Stromal cell of bone marrow (primary cell): ENCODE measurements at places on chromosomes 7 and 10.

- DNase-seq, result no peak
These were observed 149.1 kb downstream of the PTPN20 start for GRCh38 chr10:47060356-47060755.

- no peak for DNase-seq
These were observed 29.1 kb downstream of the CBLL1 start for GRCh38 chr7:107773027-107773426.

DNA sequence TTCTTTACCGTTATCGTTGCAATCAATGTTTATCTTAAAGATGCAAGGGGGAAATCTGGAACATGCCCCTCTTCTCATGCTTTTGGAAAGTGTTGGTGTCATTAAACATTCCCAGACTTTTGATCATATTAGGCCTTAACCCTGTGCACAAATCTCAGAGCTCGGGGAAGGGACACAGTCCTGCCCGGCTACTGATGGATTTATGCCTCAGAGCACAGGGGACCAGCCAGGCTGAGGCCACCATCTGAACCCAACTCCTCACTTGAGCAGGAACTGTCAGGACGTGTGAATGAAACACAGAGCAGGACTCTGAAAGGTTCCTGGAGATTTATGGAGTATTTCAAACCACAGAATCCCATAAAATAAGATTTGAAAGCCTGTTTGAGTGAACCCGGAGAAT, 132.0 kb upstream of the CXCL12 start:
- no peak for DNase-seq

DNA sequence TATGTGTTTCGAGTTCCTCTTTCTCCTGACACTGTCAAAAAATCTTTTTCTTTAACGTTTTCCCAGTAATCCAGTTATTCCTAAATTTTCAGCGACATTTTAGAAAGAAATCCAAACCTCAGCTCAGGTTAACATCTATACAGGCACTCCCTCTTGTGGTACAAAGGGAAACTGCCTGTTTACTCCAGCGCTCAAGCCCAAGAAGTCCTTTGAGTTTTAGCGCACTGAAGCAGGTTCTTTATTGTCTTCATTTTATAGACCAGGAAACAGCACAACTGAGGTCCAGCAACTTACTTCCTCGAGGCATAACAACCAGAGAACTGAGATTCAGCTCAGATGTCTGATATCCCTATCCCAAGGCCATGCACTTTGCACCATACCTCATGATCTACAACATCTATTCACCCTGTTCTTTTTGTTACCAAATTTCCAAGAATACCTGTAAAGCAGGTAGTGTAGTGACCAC, 287.2 kb upstream of the MKLN1 start:
- DNase-seq, result peak; percentile 36

- DNase-seq, result no peak
These were observed 102.2 kb upstream of the ANKRD1 start for GRCh38 chr10:91022924-91023699.

DNA sequence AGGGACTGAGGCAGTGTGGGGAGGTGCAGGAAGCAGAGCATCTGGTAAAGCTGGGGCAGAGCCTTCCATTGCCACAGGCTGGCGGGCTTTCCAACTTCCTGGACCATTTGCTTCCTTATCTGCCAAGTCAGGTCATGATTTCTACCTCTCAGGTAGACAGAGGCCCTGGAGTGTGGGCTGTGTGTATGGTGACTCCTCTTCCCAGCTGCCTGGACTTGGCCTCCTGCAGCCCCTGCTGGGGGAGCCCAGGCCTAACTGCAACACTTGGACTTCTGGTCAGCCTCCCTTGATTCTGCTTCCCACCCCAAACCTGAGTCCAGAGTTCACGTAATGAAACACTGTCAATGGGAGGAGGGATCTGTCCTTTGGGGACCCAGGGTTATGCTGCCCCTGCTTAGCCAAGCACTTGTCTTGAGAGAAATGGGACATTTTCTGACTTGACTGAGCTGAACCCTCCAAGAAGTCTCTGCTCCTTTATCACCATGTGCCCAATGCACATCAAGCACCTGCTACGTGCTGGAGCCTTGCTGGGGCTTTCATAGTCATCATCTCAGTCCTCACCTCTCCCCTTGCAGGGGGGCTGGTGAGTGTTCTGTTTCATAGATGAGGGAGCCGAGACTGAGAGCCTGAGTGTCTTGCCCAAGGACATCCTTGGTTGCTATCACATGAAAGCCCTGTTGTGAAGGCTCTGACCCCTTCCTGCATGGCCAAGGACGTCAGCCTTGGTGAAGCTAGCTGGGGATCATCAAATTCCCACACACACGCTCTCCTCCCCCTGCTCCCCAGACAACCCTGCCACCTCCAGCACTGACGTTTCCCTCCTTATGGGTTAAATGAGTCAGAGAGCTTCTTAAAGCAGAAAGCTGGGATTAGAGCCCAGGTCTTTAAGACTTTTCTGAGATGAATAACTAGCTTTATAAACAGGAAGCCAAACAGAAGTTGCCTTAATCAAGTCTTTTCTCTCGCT, 3.4 kb downstream of the CLEC2L start:
- peak; percentile 93 for DNase-seq

GRCh38 chr10:12186323-12186722, 9.4 kb downstream of the NUDT5 start:
- DNase-seq, result no peak

DNA sequence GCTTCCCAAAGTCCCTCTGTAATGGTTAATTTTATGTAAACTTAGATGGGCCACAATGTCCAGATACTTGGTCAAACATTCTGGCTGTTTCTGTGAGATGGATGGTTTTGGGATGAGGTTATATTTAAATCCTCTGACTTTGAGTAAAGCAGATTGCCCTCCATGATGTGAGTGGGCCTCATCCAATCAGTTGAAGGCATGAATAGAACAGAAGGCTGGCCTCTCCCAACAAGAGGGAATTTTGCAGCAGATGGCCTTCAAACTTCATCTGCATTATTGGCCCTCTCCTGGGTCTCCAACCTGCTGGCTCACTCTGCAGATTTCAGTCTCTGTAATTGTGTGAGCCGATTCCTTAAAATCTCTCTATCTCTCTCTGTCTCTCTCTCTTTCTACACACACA, 362.3 kb downstream of the GRID1 start:
- no peak for DNase-seq

DNA sequence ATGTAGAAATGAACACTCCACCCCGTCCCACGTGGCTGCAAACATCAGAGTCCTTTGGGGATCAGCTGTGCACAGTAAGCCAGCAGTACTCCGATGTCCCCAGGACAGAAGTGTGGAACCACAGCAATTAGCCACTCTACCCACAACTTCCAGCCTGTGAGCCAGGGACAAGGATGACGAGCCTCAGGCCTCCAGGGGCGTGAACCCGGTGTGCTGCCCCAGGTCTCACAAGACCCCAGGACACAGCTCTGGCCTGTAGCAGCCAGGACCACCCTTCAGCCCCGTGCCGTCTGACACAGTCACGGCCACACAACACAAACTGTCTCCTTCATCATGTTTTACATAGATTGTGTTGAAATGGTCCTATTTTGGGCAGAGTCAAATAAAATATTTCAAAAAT, 113.0 kb upstream of the DIP2C start:
- DNase-seq, result no peak

DNA sequence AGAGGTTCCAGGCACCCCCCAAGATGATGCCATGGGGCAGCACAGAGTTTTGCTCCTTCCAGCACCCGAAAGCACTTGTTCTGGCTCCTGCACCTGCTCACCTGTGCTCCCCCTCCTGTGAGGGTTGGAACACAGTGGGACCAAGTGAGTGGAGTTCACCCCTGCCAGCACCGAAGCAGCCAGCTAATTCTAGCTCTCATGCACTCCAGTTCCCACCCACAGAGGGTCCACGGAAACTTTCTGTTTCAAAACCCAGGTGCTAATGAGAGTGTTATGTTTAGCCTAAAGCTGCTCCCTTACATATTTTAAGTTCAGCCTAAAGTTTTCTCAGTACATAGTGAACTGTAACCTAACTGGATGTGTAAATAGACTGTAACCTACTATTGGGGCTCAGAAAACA, 42.6 kb upstream of the SLC35G1 start:
- DNase-seq, result no peak

- no peak for DNase-seq
These were observed 434.9 kb downstream of the ADRA2A start for GRCh38 chr10:111511751-111512150.

DNA sequence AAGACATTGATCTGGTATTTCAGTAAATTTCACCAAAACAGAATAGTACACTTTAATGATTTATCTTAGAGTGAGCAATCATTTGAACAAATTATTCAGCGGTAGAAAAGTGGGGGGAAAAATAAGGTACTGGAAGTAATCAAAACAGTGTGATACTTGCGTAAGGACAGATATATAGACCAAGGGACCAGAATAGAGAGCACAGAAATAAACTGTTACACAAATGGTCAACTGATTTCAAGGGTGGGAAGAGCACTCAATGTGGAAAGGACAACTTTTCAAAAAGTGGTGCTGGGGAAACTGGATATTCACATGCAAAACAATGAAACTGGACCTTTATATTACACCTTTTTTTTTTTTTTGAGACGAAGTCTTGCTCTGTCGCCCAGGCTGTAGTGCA, 119.9 kb downstream of the NRBF2 start:
- no peak for DNase-seq

GRCh38 chr7:50426280-50427045, 23.7 kb downstream of the FIGNL1 start:
- no peak for DNase-seq

GRCh38 chr10:71667387-71667752, 52.2 kb downstream of the C10orf105 start:
- no peak for DNase-seq

DNA sequence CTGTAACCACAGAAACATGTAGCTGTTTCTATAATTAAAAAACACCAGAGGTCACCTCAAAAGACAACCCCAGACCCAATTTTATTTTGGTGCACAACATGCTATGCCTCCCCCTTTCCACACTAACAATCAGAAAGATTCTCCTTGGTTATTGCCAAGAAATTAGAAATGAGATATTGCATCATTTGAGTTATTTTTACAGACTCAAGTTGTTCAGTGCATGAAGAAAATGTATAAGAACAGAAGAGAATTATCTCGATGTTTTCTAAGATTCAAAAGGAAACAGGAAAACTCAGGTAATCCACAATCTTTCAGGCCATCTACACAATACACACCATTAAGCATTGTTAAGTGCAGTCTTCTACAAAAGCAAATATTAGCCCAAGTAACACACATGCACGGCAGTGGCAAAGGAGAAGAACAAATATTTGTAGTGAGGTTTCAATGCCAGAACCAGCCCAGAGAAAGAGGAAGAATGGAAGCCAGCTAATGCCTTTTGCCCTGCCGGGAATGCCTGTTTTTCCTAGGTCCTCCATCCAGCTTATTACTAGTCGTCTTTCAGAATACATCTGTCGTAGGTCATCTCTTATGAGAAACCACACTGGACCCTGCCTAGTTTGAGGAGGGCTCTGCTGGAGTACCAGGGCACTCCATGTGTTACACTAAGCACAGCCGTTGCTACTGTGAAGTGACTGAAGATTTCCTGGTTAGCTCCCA, 67.6 kb upstream of the C1GALT1 start:
- DNase-seq, result no peak
